Endodermal cell (in vitro differentiated cells): ENCODE measurements at places on chromosomes 16 and 17.

GRCh38 chr17:10061111-10061845 is 137.1 kb downstream of the GAS7 start:
- no peak for DNase-seq

GRCh38 chr17:73533781-73534180 is 110.5 kb downstream of the SDK2 start:
- peak; percentile 77 for DNase-seq

GRCh38 chr16:51327001-51327400 is 175.9 kb upstream of the SALL1 start:
- no peak for DNase-seq

DNA sequence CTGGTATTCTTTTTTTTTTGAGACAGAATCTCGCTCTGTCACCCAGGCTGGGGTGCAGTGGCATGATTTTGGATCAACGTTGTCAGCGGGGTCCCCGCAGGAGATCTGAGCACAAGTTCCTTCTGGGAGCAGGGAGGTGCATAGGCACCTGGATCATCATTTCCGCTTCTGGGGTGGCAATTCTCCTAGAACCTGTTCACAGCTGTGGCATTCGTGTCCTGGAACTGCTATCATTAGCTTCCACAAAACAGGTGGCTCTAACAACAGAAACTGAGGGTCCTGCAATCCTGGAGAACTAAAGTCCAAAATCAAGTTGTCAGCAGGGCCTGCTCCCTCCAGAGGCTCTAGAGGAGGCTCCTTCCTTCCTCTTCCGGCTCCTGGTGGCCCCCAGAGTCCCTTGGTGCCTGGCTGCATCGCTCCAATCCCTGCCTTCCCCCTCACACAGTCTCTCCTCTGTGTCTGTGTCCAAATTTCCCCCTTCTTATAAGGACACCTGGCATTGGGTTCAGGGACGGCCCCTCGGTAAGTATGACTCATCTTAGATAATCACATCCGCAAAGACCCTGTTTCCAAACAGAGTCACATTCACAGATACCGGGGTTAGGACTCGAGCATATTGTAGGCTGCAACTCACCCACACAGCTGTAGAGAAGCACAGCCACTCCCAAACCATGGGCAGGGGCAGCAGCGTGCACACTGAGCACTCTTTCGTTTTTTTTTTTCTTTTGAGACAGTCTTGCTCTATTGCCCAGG is 43.5 kb upstream of the KLHDC4 start:
- no peak for DNase-seq

DNA sequence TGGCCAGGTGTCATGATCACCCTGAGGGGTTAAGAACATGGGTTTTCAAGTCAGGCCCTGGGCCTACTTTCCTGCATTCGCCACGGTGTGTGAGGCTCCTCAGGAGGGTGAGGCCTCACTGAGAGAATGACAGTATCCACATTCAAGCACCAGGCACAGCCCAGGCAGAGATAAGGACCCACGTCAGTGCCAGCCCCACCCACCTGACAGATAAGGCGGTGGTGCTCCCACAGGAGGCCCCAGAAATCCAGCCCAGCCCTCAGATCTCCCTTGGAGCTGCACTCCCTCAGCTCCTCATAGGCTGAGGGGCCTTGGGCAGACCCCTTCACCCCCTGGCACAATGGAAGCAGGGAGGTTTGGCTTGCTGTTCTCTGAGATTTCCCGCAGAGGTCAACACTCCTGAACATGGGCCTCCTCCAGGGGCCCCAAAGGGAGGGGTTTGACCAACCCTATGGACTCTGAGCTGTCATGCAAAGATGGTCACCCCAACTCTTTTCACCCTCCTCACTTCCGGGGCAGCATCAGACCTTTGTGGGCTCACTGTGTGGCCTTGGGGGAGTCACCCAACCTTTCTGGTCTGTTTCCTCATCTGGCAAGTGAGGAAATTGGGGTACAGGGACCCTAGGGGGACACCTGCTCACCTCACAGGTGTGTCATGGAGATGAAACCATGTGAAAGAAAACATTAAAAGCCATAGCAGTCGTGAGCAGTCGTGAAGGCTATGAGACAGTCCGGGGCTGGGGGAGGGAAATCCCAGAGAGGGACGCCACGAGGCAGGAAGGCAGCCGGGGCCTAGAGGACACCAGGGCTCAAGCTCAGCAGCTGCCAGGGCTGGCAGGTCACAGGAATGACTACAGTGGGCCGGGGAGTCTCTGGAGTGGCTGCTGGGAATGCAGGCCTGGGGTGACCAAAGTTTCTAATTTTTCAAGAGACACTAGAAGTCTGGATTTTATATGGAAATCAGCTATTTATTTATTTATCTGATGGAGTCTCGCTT is 15.4 kb downstream of the PLLP start:
- DNase-seq: peak; percentile 81

DNA sequence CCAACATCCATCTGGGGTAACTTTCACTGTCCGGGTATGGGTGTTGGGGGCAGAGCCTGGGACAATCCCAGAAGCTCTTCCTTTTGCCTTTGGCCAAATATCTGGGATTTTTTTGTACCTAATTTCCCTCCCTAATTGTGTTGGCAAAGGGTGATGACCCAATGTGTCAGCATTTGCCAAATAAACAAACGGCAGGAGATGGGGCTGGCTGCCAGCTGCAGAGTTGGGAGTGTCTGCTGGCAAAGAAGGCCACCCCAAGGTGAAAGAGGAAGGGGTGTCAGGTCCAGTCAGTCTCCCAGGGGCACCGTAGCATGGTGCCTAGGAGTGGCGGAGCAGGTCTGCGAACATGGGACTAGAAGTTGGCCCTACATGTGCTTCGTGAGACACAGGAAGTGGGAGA is 73.0 kb downstream of the SLC6A2 start:
- no peak for DNase-seq

- DNase-seq: no peak
Measured at GRCh38 chr17:205817-206216, 24.4 kb upstream of the DOC2B start.

DNA sequence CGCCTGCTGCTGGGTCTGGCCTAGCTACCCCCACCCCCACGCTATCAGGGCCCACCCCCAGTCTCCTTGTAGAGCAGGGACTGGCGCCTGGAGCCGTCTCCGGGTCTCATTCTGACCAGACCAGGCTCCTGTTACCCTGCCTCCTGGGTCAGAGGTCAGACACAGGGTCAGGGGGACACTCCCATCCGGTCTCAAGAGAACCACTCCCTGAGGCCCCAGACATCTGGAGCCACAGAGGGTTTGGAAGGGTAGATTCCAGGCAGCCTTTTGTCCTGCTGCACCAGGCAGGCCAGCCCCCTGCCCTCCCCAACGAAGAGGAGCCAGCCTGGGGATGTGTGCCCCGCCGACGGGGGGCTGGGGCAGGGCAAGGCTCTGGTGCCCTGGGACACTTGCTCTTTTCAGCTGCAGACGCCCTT is 944 bp upstream of the WFIKKN1 start:
- DNase-seq: no peak

DNA sequence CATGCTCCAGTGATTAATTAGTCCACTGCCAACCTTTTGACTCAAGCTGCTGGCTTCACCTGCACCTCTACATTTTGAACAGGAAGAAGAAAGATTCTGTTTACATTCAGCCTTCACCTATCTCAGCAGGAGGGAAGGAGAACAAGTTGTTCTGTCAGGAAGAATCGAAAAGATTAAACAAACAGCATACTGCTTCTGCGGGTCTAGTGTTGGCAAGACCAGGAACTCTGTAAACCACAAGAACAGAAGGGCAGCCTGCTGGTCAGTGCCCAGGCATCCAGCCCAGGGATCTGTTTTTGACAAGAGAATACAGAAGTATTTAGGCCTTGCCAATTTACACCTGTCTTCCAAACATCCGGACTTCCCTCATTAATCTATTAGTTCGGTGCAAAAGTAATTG is 189.7 kb downstream of the CHD9NB start:
- DNase-seq: no peak

GRCh38 chr17:40024901-40025300 is 9.7 kb downstream of the CSF3 start:
- DNase-seq: no peak

DNA sequence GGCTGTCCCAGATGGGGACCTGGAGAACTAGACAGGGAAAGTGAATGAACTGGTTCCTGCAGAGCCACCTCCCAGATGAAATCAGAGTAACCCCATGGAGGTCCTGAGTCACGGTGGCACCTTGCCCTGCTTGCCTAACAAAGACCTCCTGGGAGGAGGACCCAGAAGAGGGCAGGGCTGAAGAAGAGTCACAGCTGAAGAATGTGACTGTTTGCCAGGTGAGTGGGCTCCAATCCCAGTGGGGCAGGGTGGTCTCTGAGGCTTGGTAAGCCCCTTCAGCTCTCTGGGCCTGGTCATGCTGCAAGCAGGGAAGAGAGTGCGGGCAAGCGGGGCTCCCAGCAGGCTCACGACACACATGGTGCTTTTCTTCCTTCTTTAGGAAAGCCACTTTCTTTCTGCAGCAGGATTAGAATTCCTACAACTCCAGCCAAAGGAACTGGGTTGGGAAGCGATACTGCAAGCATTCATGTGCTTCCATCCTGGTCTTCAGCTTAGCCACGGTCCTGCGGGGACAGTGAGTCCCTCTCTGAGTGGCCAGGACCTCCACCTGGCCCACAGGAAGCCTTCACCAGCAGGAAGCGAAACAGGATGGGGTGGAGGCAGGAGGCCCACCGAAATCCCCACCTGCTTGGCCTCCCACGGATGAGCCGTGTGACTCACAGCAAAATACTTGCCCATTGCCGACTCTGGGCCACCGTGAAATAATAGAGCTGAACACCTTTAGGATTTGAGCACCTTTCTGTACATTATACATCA is 4.3 kb downstream of the C16orf74 start:
- peak; percentile 87 for DNase-seq

GRCh38 chr17:69723741-69724140 is 309.2 kb downstream of the MAP2K6 start:
- DNase-seq: no peak

DNA sequence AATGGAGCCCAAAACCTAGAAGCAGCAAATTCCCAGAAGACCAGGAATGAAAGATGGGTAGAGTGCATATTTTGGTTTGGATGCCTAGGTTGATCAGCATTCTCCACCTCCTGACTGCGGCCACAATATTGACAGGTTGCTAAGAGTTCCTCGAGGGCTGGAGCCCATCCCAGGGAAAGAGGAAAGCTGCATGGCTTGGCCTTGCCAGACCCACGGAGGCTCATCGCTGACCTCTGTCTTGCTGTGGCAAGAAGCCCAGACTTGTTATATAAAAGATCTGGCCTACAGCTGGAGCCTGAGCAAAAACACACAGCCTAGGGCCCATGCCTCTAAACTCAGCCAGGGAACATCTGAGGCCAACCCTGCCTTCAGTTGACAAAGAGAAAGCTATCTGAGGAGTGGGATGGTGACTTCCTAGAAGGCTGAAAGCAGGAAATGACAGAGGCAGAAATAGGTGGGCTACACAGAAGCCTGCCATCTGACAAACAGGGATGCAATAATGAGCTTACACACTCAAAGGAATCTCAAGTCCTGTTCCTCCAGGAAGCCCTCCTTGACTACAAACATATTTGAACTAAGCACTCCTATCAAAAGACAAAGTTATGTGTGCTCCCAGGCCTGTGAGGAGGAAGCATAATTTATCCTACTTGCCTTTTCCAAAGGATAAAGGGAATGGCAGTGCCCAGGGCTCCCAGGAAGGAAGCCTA is 22.5 kb upstream of the SLC35B1 start:
- DNase-seq: no peak

DNA sequence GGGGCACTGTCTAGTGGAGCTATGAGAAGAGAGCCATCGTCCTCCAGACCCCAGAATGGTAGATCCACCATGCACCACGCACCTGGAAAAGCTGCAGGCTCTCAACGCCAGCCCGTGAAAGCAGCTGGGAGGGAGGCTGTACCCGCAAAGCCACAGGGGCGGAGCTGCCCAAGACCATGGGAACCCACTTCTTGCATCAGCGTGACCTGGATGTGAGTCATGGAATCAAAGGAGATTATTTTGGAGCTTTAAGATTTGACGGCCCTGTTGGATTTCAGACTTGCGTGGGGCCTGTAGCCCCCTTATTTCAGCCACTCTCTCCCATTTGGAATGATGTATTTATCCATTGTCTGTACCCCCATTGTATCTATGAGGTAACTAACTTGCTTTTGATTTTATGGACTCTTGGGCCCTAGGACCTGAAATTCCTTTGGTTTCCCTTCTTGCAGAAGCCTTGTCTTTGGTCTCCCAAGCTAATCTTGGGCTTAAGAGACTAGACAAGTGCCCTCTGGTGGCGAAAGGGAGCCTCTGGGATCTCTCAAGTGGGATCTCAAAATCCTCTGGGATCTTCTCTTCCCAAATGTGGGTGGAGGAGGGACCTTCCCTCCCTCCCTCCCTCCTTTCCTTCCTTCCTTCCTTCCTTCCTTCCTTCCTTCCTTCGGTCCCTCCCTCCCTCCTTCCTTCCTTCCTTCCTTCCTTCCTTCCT is 58.2 kb upstream of the HAPSTR1 start:
- DNase-seq: peak; percentile 89

- DNase-seq: no peak
Measured at GRCh38 chr17:16364625-16365024, 11.4 kb upstream of the CENPV start.

DNA sequence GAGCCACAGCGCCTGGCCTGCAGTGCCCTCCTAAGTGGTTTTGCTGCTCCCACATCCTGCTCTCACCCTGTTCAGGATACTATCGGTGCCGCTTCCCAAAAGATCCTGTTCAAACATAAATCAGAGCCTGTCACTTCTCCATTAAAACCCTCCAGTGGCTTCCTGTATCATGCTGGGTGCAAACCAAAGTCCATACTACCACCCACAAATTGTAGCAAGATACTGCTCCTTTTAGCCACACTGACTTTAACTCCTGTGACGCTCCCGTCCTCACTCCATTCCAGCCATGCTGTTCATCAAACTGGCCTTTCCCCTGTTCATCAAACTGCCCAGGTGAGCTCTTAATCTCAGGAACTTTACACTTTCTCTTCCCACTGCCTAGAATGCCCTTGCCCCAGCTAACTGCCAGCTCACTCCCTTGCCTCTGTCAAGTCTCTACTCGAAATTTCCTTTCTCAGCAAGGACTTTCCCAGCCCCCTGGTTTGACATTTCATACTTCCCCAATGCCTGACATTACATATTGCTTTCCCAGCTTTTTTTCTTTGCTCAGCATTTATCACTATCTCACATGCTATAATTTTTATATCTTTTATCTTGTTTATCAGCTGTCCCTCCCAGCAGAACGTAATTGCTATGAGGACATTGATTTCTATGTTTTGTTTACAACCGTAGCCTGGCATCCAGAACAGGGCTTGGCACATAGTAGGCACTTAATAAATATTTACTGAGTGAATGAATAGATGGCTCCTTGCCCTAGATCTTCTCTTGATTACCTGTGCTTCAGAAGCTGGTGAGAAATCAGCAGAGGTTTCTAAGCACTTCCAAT is 44.3 kb upstream of the SMURF2 start:
- no peak for DNase-seq

GRCh38 chr16:57735755-57736418 is at the start of gene KATNB1:
Gene KATNB1, plus strand, starts transcription at chr16:57735770. Its CDS starts 1,474 bp downstream, at chr16:57737244.
- no peak for DNase-seq

GRCh38 chr17:8696906-8697305 is 47.7 kb downstream of the CCDC42 start:
- DNase-seq: peak; percentile 78
